GM04504 (cell line): ENCODE measurements at places on chromosomes 12 and 14.

- DNase-seq: no peak
These were observed 128.1 kb upstream of the HMGA2 start for GRCh38 chr12:65696227-65696626.

DNA sequence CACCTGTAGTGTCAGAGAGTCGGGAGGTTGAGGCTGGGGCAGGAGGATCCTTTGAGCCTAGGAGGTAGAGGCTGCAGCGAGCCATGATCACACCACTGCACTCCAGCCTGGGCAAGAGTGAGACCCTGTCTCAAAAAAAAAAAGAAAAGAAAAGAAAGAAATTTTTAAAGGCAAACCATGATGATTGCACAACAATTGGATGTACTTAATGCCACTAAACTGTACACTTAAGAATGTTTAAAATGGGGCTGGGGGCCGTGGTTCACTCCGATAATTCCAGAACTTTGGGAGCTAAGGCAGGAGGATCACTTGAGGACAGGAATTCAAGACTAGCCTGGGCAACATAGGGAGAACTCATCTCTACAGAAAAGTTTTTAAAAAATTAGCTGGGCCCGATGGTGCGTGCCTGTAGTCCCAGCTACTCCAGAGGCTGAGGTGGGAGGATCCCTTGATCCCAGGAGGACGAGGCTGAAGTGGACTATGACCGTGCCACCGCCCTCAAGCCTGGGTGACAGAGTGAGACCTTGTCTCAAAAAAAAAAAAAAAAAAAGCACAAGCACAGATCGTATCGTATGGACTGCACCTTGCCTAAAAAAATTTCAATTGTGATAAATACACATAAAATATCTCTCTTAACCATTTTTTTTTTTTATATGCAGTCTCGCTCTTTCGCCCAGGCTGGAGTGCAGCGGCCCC lies 32.7 kb downstream of the JAG2 start:
- DNase-seq: no peak

DNA sequence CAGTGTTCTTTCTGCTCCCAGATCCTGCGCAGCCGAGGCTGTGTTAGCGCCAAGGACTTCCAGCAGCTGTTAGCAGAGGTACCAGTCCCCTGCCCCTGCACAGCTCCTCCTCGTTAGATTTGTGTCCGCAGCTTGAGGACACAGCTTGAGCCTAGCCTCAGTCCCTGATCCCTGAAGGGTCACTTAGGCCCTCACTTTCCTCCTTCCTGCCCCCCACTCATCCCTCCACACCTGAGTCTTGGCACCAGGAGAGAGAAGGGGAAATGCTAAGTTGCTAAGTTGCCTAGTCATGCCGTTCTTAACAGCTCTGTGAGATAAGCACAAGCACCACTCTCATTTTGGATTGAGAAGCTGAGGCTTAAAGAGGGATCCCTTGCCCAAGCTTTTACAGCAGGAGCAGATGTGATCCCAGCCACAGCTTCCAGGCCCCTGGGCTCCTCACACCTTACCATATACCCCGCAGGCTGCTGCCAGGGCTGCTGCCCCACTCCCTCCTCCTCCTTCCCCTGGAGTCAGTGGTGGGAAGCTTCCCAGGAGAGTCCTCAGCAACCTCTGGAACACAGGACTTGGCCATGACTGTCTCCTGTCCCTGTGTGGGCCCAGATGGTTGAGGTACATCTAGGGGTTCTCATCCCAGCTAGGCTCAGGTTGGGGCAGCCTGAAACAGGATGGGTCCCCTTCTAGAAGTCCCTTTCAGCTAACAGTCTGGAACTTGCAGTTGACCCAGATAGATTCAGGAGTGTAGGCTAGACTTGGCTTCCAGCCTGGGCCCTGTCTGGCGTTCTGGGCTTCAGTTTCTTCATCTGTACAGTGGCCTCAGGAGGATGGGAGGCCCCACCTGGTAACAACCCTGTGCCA lies 975 bp downstream of the OGFOD2 start:
- no peak for DNase-seq

DNA sequence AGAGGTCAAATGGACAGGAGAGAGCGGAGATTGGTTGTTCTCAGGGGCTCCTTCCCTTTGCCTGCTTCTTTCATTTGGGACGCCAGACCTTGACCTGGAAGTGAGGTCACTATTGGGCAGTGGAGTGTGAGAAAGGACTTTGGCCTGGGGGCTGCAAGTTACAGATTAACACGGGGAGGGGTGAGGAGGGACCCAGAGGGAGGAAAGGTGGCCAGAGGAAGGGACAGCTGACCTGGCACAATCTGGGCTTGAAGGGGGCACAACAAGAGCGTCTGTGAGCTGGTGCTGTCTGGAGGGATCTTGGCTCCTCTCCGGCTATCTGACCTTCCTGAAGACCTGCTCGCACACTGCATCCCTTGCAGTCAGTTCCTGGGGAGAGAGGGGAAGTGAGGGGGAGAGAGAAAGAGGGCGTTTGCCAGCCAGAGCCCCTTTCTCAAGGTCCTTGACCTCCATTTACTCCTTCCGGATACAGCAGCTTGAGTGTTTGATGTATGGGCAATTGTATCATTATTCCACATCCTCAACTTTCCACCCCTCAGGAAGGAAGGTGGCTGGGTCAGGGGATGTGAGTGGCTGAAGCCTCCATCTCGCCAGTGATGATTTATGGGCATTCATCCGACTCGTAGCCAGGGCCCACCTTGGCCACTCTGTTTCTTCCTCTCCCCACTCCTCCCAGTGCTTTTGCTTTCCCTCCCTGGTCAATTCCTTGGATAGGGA lies 4.7 kb downstream of the RBP5 start:
- DNase-seq: no peak

GRCh38 chr14:22521449-22522239 lies 67.4 kb downstream of the DAD1 start:
- DNase-seq: no peak

- DNase-seq: no peak
These were observed 98.2 kb downstream of the BTG1 start for GRCh38 chr12:92047393-92047826.
